ENCODE measurements at places on chromosomes 4 and X. TPM values are rescaled to one million over a fixed set of nuclear protein-coding genes. Genes with fewer than 3 reads are reported as not detected.

The IQCM gene
- total RNA-seq = not detected

The UGT2B7 gene
- total RNA-seq = not detected

The TRIM75 gene
- not detected for total RNA-seq

The RBM3 gene
- 339 TPM for total RNA-seq

The BEX4 gene
- 24.3 TPM for total RNA-seq

The GSX2 gene
- total RNA-seq = not detected

The PHOX2B gene
- total RNA-seq = not detected

The RAB28 gene
- 17.8 TPM for total RNA-seq

The YIPF7 gene
- total RNA-seq = not detected

The SMAD1 gene
- total RNA-seq = 125 TPM

The FGG gene
- total RNA-seq = not detected

The PNMA6A gene
- total RNA-seq = 0.93 TPM

The PLXNB3 gene
- 7.0 TPM for total RNA-seq

The XAGE1B gene
- not detected for total RNA-seq

The JCHAIN gene
- not detected for total RNA-seq

The TLR10 gene
- total RNA-seq = not detected

The ARX gene
- not detected for total RNA-seq

The GPRIN3 gene
- total RNA-seq = 2.7 TPM

The AGTR2 gene
- not detected for total RNA-seq

The HDX gene
- 12.1 TPM for total RNA-seq

The KCND1 gene
- total RNA-seq = 0.36 TPM

The CNKSR2 gene
- total RNA-seq = not detected

The GABRA4 gene
- total RNA-seq = not detected

The SORBS2 gene
- 43.1 TPM for total RNA-seq

The FAM3A gene
- 14.5 TPM for total RNA-seq

The GABRE gene
- 9.6 TPM for total RNA-seq

Measured in thoracic aorta endothelial cell (primary cell).